Muscle of arm (tissue), 14 donors: ENCODE measurements at places on chromosomes 2 and 18. TPM values are rescaled to one million over a fixed set of nuclear protein-coding genes. Genes with fewer than 3 reads are reported as not detected.
A peak's percentile ranks its signal among the peaks of the same experiment; 100 is the strongest.

Gene PAX8
- 18.1 TPM for polyA plus RNA-seq

GRCh38 chr2:239886781-239887180, 138.4 kb downstream of the NDUFA10 start:
- DNase-seq: no peak

DNA sequence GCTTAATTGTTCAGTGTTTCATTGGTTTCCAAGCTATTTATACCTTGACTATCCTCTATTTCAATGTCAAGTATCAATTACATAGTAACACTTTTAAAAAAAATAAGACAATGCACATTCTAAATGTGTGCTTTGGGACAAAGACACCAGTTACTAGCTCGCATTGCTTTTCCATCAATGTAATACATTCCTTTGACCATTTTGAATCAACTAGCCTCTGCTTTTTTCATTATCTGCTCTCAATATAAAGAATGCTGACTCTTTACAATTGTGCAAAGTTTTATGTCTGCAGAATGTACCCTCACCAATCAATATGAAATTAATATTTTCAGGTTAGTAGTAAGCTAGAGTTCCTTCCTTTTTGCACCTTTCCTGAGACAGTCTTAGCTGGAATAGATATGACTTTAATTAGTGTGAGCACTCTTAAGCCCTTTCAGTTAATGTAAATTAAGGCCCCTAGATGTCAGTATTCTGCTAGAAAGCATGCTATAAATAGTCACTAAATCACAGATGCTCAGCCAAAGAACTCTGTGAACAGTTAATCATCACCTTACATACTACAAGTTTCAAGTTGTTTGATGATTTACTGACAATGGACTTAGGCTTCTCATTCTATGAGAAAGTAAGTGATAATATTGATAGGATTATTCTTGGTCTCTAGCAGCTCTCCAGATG, 413.6 kb downstream of the PTH2R start:
- peak; percentile 11 for DNase-seq

GRCh38 chr18:33605250-33605649, 27.2 kb downstream of the ASXL3 start:
- no peak for DNase-seq

DNA sequence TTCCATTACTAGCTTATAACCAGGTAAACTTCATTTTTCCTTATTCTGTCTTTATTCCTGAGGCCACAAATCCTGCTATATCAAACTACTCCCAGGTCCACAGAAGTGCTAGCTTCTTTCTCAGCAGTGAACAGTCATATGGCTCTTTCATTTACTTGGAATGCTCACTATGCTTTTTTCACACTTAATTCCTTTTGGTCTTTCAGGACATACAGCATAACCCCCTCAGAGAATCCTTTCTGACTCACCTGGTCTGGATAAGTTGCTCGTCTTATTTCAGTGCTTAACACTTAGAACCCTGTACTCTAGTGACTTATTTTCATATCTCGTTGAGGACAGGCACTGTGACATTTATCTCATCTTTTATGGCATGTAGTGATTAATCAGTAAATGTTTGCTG, 325.0 kb upstream of the UBE2E3 start:
- DNase-seq: no peak

DNA sequence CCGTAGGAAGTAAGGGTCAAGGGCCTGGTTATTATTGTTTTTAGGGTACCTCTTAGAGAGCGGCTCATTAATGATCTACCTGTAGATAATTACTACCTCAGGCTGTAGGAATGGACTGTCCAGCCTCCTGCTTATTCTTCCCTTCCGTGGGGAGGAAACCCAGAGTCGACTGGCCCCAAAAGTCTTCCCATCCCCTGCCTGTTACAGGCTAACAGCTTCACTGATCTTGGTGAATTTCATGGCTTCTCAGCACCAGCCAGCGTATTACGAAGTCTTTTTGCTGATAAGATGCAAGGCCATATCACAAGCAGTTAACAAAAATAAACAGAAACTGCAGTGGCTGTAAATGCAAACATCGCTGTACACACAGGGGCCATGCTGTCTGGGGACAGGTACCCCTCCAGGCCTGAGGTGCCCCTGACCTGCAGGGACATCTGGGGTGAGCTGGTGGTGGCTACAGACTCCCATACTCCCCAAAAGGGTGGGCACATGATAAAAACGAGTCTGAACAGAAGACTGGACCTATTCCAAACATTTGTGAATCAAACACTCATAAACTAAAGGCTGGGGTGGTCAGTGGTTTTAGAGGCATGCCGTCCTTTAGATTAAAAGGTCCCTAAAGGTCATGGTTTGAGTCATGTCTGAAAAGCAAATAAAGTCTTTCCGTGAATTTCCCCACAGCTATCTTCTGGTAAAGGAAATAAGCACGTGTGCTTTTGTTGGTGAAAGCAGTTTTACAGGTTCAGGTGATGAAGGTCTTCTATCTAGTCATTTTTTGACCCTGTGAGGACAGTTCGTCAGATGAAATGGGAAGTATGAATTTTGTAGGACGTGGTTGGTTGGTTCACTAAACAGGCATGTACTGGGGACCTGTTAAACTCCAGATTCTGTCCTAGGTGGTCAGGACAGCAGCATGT, 36.7 kb downstream of the TTC39C start:
- DNase-seq: no peak

GRCh38 chr2:3264010-3264744, 113.4 kb downstream of the EIPR1 start:
- peak; percentile 10 for DNase-seq

- no peak for DNase-seq
These were observed 157.6 kb downstream of the ARL6IP6 start for GRCh38 chr2:152875701-152876695.

DNA sequence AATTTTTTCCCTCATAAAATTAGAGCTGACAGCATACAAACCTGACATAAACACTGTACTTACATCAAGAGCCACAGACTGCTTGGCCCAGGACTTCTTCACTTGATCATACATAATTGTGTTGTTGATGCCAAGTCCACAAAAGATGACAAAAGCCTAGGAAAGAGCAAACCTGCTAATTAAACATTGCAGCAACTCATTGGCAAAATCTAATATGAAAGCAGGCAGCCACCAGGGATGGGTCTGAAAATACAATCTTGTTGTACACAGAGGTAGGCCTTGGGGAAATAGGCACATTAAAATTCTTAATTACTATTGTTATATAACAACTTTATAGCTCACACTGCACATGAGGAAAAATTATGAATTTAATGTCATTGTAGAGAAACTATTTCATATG, 255.8 kb downstream of the PDE11A start:
- DNase-seq: no peak

GRCh38 chr18:23498117-23498516, 5.2 kb upstream of the RMC1 start:
- no peak for DNase-seq

Gene DSC2
- polyA plus RNA-seq: not detected

DNA sequence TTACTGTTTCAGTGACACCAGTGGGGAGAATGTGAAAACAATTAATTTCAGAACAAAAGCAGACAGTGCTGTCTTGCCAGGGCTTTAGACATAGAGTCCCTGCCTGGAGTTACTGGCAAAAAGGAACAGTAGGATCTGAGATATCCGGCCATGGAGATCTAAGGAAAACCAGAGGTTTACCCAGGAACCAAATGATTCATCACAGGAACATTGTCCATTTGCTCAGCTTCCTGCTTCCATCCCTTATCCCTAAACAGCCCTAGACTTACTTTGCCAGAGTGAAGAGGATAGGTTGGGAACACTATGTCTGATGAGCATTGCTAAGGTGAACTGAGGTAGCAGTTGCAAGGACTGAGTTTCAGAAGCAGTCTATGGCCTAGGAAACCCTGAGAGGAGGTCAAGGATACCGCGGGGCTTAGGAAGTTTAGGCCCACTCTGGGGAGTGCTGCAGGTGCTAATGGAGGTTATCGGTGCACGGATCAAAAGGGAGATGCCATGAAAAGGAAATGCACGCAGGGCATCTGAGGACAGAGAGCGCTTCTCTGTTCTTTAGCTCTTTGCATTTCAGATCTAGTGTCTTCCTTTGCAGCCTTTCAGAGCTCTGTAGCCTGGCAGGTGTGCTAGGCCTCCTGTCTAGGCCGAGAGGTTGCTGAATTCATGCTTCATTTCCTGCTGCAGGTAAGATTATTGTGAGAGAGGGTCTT, 223.9 kb downstream of the CDCA7 start:
- DNase-seq: no peak

Gene NXPH2
- polyA plus RNA-seq: 21.5 TPM

DNA sequence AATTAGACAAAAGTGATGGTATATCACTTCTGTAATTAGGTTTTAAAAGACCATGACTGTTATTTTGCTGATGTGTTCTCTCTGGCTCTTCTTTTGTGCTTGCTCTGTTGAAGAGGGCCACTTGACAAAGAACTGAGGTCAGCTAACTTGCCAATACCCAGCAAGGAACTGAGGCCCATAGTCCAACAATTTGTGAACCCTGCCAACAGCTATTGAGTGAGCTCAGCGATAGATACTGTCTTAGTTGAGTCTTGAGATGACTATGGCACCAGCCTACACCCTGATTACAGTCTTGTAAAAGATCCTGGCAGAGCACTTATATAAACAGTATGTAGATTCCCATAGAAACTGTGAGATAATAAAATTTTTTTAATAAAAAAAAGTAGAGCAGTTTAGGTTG, 103.0 kb downstream of the BMPR2 start:
- DNase-seq: no peak

Gene REG3A
- polyA plus RNA-seq: not detected

DNA sequence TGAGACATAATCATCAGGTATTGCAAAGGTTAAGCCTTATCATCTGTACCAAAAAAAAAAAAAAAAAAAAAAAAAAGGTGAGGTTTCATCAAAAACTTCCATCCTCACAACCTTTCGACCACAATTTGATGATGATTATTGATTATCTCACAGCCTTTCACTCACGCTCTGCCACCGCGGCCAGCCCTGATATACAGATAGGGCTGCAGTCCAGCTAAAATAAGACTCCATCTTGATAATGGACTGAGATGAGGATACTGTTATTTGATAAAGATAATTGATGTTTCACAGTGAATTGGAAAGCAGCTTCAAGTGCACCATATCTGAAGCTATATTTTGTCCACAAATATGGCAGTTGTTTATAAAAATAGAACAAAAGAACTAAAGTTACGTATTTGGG, 159.7 kb upstream of the BOD1L2 start:
- no peak for DNase-seq

DNA sequence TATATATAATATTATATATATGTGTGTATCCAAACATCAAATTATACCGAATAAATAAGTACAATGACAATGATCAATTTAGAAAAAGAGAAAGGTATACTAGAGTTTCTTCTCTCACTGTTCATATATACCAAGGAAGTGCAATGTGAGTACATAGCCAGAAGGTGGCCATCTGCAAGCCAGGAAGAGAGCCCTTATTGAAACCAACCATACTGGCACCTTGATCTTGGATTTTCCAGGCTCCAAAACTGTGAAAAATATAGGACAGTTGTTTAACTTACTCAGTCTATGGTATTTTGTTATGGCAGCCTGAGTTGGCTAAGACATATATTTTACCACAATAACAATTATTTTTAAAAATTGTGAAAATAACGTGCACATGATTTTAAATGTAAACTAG, 1490.2 kb upstream of the SLC39A10 start:
- no peak for DNase-seq

DNA sequence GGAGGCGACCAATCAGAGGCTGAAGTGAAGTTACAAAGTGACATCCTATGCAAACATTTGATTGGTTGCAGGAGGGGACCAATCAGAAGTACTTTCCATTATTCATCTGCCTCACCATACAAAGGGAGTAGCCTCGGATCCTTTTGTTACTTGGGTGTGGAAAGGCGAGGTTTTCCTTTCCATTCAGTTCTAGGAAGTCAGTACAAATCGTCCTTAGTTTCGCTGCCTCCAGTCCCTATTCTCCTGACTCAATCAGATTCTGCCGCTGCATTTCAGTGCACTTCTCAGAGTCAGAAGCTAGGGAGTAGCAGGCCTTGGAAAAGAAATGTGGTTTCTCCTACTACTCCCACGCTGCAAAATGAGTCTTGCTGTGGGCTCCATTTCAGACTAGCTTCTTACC, 149.4 kb downstream of the DTNA start:
- DNase-seq: no peak

GRCh38 chr2:6823111-6823510, 42.6 kb downstream of the CMPK2 start:
- DNase-seq: peak; percentile 23

Gene RIT2
- not detected for polyA plus RNA-seq

GRCh38 chr2:194346193-194346592, 1310.8 kb upstream of the SLC39A10 start:
- DNase-seq: no peak

GRCh38 chr2:169221745-169222369, 140.5 kb downstream of the LRP2 start:
- DNase-seq: peak; percentile 14

DNA sequence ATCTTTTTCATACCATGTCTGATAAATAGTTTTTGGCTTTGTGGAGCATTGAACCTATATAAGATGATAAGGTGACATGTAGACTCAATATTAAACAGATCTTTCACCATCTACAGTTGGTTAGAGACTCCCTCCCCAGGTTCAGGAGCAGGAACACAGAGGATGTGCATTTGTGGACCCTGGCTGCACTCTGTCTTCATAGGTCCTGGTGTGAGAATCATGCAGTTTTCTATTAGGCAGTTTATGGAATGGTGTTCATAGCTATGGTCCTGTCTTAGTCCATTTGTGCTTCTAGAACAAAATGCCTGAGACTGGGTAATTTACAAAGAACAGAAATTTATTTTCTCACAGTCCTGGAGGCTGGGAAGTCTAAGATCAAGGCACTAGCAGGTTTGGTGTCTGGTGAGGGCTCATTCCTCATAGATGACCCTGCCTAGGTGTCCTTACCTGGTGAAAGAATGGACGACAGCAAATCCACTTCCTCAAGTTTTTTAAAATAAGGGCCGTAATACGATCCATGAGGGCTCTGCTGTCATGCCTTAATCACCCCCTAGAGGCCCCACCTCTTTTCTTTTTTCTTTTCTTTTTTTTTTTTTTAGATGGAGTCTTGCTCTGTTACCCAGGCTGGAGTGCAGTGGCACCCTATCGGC, 35.3 kb upstream of the FAM98A start:
- no peak for DNase-seq

Gene RFTN2
- polyA plus RNA-seq: 16.0 TPM

Gene FAM124B
- polyA plus RNA-seq: not detected

- peak; percentile 89 for DNase-seq
These were observed 12.7 kb downstream of the WDR75 start for GRCh38 chr2:189454009-189454408.

Gene KCNK3
- polyA plus RNA-seq: 1.3 TPM

GRCh38 chr2:9781252-9781651, 62.0 kb upstream of the TAF1B start:
- no peak for DNase-seq

GRCh38 chr2:8536686-8537561, 144.9 kb upstream of the ID2 start:
- no peak for DNase-seq

- peak; percentile 12 for DNase-seq
These were observed 1.3 kb downstream of the BIRC6 start for GRCh38 chr2:32358111-32358482.

GRCh38 chr2:202944816-202945215, 32.7 kb downstream of the CARF start:
- DNase-seq: no peak

Gene CCDC74B
- polyA plus RNA-seq: not detected
